EL (cell line): ENCODE measurements at places on chromosomes 2 and 18.

GRCh38 chr2:142825861-142826260 lies 51.6 kb upstream of the KYNU start:
- peak; percentile 37 for DNase-seq

DNA sequence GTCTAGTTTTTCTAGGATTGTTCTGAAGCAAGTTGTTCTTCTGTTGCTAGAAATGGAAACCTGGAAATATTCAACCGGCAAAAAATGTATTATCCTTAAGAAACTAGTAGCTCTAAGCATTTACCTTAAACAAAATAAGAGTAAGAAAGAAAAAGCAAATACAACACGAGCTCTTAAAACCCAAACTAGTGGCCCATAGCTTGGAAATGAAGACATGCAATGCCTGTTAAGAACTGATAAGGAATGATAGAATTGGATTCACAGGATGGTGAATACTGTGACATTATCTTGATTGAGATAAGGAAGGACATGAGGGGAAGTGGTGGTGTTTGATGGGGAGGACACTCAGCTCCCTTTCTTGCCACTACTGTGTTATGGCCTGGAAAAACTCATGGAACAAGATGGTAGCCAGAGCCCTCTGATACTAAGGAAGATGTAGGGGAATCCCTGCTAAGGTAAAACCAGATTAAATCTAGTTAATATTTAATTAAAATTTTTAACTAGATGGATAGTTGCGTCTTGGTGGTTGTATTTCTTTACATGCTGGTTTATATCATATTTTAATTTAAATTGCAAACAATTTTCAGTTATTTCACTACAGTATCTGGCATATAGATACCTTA lies 193.8 kb downstream of the LPIN1 start:
- DNase-seq: no peak

DNA sequence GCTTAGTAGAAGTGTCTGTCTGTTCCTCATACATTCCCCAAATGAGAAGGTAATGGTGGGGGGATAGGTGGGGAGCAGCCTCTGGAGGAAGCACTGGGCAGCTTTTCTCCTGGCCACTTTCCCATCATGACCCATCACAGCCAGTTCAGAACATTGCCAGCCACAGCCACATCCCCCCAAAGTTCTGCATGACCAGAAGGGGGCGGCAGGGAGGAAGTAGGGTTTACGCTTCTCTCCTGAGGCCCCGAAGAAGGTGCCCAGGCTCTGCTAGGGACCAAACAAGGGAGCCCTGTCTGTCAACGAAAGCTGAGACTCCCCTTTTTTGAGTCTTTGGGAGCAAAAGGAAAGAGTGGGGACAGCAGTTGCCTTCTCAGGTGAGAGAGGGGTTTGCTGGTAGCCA lies 7.7 kb downstream of the IGFBP5 start:
- peak; percentile 29 for DNase-seq

DNA sequence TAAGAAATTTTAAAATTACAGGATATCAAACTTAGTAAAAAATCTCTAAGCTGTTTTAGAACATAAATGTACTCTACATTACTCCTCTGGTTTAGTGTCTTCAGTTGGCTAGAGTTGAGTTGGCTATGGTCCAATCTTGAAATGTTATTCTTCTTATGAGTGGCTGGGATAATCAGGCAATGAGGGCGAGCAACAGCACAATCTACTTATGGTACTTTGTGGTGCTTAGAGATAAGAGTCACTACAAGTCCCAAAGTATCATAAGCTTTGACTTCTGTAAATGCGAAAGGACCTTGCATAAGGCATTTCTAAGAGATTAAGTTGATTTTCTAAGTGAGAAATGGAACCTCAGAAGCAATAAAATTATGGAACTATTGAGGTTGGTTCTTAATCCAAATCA lies 361.7 kb downstream of the GPD2 start:
- DNase-seq: no peak

DNA sequence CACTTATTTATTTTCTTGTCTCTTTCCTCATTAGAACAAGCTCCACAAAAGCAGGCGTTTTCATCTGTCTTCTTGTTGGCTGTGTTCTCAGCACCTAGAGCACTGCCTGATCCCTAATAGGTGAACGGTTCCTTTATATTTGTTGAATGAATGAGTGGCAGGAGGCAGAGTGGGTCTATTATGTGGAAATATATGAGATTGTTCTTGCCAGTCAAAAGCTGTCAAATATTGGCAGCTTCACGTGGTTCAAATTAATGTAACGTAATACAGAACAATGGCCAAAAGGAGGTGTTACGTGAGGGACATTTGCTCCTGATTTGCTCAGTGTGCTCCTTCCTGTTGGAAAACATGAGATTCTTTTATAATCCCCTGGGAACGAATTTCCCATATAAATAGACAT lies 8.5 kb upstream of the ARHGAP25 start:
- no peak for DNase-seq

DNA sequence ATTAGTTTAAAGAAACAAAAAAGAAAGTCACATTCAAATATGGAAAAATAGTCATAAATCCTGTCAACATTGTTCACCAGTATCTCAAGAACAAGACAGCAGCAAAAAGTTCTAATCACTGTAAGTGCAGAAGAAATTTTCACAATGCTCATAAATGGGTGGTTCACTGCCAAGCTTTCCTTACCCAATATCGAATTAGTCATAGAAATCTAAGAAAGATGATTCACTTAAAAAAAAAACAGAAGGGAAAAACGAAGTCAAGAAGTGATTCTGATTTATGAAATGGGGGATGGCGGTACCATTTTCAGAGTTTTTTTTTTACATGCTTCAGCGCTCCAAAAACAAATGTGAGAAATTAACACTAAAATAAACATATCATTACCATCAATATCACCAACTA lies 156.7 kb downstream of the EXOC6B start:
- peak; percentile 69 for DNase-seq

- DNase-seq: no peak
Observed at GRCh38 chr18:10690366-10690765, 164.5 kb downstream of the NAPG start.

- DNase-seq: peak; percentile 92
Observed at GRCh38 chr18:75209129-75209950, at the start of gene PTGR3. PTGR3 (minus strand) TSS chr18:75209139; CDS start chr18:75209058, 81 bp downstream.

GRCh38 chr2:45610281-45611019 lies 617 bp downstream of the SRBD1 start:
- DNase-seq: peak; percentile 70

DNA sequence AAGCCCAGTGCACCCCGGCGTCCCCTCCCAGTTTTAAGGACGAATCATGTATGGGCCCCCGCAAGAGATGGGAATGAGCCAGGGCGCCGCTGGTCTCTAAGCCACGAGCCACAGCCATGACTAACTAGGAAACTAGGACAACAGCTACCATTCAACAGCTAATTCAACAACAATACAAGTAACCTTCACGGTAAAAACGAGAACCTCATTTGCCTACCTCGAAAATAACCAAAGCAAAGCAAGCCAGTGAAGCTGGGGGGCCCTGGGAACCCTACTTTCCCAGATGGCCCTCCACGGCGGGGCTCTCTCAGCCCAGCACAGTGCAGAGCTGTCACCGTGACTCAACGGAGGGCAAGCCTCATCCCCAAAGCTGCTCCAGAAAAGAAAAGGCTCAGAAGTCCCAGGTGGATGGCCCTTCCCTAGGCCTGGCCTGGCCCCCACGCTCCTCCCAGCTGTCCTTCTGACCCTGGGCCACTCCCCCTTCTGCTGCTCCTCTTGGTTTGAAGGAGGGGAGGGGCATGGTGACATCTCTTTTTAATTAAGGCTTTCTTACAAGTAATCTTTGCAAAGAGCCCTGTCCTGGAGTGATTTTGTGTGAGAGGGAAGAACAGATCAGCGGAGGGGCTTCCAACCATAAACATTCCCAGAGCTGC lies 126.3 kb downstream of the HDAC4 start:
- DNase-seq: peak; percentile 62

- DNase-seq: peak; percentile 33
Observed at GRCh38 chr18:58661423-58661822, 9.8 kb upstream of the MALT1 start.

DNA sequence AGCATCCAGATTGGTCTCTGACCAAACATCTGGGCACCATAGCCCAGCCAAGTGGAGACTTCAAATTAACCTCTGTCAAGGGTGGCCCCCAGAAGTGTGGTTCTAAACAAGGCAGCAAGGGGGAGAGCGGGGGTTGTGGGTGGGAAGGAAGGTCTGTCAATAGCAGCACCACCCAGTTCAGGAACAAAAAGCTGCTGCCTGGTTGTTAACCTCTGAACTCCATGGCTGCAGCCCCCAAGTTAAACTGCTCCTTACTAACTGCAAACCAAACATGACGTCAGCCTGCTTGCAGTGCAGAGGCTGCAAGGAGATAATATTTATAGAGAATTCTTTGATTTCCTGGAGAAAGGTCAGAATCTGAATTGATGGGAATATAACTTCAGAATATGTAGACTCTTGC lies 76.5 kb downstream of the ARL4C start:
- no peak for DNase-seq

GRCh38 chr2:215906458-215906857 lies 106.9 kb downstream of the MREG start:
- no peak for DNase-seq

DNA sequence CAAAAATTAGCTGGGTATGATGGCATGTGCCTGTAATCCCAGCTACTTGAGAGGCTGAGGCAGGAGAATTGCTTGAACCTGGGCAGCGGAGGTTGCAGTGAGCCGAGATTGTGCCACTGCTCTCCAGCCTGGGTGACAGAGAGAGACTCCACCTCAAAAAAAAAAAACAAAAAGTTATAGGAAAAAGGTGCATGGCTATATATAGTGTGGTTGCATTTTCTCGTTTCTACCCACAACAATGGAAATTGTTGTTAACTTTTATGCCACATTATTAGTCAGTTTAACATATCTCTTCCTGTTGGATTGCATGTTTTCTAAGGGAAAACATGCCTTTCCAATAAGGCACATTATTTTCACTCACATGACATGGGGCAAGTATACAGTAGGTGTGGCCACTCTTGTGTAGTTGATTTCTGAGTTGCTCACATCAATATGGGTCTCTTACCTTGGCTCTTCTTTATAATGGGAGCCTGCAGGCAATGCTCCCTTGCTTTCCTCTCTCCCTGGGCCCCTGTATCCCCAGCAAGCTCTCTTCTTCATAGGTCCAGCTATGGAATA lies 610.0 kb downstream of the RNF144A start:
- no peak for DNase-seq

DNA sequence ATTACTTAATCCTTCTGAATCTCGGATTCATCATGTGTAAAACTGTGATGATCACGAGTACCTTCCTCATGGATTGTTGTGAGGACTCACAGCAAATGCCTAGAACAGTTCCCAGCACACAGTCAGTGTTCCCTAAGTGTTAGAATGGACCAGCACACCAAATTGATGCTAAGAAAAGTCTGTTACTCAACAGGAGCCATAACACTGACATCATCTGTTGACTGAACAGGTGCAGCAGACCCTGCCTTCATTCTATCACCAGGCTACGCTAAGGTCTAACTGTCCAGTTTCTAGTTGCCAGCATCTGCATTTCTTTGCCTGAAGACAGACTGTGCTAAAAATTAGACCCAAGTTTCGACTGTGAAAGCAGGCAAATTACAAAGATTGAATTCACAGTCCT lies 18.6 kb downstream of the DTNB start:
- DNase-seq: no peak

DNA sequence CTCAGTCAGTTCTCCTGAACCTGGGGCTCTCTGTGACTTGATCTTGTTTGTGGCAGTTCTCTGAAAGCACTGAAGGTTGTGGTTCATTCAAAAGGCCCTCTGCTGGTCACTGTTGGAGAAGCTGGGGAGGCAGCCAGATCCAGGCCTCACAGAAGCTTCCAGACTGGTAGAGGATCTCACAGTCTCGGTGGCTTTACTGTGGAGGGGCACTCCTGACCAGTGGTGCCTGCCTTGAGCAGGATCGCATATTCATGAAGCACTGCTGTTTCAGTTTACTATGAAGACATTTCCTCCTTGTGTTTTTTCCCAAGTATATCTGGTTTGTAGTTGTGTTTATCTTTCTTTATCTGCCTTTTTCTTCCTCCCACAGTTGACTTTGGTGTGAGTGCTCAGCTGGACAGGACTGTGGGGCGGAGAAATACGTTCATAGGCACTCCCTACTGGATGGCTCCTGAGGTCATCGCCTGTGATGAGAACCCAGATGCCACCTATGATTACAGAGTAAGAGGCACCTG lies 133.9 kb downstream of the MAP4K4 start:
- DNase-seq: peak; percentile 75

- peak; percentile 74 for DNase-seq
Observed at GRCh38 chr2:11406958-11407381, 59.0 kb downstream of the E2F6 start.

DNA sequence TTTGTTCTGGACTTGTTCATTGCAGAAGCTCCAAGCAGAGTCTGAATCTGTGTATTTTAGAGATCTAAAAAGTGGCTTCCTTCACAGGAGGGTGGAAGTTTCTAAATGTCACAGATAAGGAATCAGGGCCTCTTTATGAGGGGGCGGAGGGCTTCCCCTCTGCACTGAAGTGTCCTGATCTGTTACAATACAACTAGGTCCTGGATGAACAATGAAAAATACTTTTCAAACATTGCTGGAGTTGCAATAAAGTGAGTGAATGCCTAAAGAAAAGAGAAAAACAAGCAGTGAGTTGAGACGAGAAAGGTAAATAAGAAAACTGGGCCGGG lies 179.3 kb upstream of the HDAC4 start:
- no peak for DNase-seq

DNA sequence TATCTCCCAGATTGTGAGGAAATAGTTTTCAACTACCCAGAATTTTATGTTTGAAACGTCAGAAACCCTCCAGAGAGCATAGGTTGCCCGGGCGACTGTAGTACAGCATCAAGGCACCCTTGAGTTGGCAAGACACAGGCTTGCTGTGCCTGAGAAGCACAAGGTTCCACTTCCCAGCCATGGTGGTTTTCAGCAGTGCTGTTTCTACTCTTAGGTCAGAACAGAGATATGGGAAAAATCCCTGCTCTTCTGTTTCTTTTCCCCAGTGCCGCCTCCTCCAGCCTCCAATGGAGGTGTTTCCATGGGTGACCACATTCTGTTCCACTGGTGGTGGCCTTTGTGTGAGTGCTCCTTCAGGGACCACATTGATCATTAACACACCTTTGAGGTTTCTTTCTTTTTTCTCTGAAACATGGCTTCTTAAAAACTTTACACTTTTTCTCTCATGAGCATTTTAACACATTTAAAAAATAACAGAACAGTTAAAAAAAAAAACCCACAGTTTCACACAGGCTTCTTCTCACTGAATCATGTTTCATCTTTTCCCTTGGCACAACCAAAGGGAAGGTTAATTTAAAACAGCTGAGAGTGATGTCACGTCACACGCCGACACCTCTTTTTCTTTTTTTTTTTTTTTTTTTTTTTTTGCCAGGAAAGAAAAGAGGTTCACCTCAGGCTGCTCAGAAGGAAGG lies 229.3 kb upstream of the HDAC4 start:
- no peak for DNase-seq
